ENCODE measurements at places on chromosomes 12 and 14.

DNA sequence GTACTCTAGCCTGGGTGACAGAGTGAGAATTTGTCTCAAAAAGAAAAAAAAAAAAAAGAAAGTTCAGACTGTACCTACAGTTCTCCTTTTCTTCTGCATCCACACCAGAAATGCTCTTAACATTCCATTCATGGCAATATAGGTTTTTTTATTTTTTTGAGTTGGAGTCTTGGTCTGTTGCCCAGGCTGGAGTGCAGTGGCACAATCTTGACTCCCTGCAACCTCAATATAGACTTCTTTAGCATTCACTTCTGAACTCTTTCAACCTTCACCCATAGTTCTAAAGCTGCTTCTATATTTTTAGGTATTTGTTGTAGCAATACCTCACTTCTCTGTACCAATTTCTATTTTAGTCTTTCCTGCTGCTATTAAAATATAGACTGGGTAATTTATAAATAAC lies 1095.7 kb downstream of the FLRT2 start:
- H3K27ac ChIP-seq, result no peak overlapping the region
- no peak for DNase-seq
- H3K4me1 ChIP-seq, result no peaks in the 10 kb centered on the region
- no peak overlapping the region for H3K4me3 ChIP-seq

DNA sequence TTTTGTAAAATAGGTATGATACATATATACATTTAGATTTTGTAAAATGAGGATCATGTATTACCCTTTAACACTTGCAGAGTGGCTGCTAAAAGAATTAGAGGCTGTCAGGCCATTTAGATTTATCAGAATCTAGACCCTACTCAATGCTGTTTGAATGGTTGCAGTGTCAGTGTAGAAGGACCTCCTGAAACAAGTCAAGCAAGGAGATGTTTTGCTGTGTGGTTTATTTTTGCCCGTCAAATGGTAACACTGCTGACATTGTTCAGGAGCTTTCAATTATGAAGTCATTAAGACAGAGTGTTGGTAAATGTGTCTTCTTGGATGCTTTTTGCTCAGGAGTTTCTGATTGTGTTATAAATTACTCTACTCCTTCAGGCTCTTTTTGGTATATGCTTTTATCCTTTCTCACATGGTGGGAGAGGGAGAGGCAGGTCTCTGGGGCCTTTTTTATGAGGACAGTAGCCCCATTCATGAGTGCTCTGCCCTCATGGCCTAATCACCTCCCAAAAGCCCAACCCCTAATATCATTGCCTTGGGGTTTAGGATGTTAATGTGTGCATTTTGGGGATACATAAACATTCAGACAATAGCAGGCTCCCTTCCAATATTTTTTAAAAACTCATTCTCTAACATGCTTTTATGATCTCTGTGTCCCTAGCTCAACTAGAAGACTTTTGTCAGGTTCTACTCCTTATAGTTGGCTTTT lies 16.5 kb downstream of the EID3 start:
- H3K4me1 ChIP-seq, result no peaks in the 10 kb centered on the region
- no peak for DNase-seq
- peaks cover 37% of the 10 kb centered on the region for H3K36me3 ChIP-seq

DNA sequence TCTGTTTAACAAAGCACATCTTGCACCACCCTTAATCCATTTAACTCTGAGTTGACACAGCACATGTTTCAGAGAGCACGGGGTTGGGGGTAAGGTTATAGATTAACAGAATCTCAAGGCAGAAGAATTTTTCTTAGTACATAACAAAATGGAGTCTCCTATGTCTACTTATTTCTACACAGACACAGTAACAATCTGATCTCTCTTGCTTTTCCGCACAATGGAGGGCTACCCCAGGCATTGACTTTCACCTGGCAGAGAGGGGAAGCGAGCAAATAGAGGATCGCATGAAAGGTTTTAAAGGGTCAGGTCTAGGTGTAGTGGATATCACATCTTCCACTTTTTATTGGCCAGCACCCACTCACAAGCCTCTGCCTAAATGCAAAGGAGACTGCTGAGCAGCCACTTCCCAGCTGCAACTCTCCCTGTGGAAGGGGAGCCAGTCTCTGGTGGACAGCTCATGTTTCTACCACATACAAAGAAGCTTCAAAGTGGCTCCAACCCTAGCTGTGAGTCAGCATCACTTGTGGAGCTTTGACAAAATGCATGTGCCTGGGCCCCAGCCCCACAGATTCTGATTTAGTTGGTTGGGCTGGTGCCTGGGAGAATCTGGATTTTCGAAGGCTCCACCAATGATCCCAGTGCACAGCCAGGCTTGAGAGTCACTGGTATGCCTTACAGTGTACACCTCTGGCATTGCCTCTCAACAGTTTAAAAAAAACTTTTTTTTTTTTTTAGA lies 7.2 kb upstream of the FNTB start:
- H3K4me1 ChIP-seq, result peaks cover 4% of the 10 kb centered on the region
- no peaks in the 10 kb centered on the region for H3K27me3 ChIP-seq
- H3K27ac ChIP-seq, result no peak overlapping the region
- DNase-seq, result no peak
- H3K4me3 ChIP-seq, result no peak overlapping the region
- H3K36me3 ChIP-seq, result no peaks in the 10 kb centered on the region

- H3K4me3 ChIP-seq, result no peak overlapping the region
- no peak for DNase-seq
- peaks cover 12% of the 10 kb centered on the region for H3K36me3 ChIP-seq
- H3K27ac ChIP-seq, result no peak overlapping the region
- H3K27me3 ChIP-seq, result no peaks in the 10 kb centered on the region
Measured at GRCh38 chr14:52328276-52328675, 14.2 kb downstream of the PTGER2 start.

DNA sequence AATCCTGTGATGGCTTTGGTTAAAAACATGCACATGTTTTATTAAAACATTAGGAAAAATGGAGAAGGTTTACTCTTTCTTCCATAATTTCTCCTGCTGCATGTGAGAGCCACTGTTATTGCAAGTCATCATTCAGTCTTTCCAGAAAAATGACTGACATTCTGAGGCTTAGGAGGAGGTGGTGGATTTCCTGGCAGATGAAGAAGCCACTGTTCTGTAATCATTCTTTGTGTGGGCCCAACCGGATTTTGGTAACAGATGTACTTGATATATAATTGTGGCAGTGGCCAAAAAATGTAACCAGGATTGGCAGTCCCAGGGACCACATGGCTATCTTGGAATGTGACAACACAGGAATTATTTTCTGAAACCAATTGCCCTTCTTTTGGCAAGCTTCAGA lies 120.2 kb downstream of the DAAM1 start:
- no peak overlapping the region for H3K4me3 ChIP-seq
- H3K36me3 ChIP-seq, result no peaks in the 10 kb centered on the region
- no peaks in the 10 kb centered on the region for H3K27me3 ChIP-seq
- no peaks in the 10 kb centered on the region for H3K4me1 ChIP-seq

DNA sequence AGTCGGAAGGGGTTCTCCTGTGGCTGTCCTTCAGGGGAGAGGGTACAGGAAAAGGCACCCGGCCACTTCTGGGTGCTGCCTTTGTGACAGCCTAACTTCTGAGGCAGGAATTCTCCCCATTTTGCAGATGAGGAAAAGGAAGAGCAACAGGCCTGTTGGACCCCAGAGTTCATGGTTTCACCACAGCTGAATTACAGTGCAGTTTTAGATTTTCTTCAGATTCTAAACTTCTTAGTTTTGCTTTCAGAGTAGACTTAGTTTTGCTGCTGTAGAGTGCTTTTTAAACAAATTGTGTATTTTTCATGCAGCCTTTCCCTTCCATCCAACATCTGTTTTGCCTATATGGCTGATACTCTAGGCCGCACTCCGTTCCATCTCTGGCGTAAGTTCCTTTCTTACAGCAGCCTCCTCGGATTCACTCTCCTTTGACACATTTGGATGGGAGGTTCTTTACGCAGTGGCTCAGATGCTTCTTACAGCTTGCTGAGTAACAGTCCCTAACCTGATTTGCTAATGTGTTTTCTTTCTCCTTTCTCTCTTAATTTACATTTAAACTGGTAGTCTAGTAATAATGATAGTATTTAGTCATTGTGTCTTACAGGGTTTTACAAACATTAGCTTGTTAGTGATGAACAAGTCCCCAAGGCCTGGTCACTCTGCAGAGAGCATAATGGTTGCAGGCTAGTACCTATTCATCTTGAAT lies 7.8 kb downstream of the TRAF3 start:
- peaks cover 10% of the 10 kb centered on the region for H3K4me1 ChIP-seq
- DNase-seq, result no peak
- no peak overlapping the region for H3K27ac ChIP-seq
- no peaks in the 10 kb centered on the region for H3K27me3 ChIP-seq

- no peaks in the 10 kb centered on the region for H3K36me3 ChIP-seq
- no peak for DNase-seq
- H3K27me3 ChIP-seq, result no peaks in the 10 kb centered on the region
- H3K27ac ChIP-seq, result no peak overlapping the region
- no peak overlapping the region for H3K4me3 ChIP-seq
Measured at GRCh38 chr12:112777387-112778310, 13.9 kb upstream of the RPH3A start.

- H3K4me3 ChIP-seq, result no peak overlapping the region
- H3K36me3 ChIP-seq, result no peaks in the 10 kb centered on the region
- no peak overlapping the region for H3K27ac ChIP-seq
- no peak for DNase-seq
Measured at GRCh38 chr12:128905003-128905544, 51.8 kb downstream of the GLT1D1 start.

DNA sequence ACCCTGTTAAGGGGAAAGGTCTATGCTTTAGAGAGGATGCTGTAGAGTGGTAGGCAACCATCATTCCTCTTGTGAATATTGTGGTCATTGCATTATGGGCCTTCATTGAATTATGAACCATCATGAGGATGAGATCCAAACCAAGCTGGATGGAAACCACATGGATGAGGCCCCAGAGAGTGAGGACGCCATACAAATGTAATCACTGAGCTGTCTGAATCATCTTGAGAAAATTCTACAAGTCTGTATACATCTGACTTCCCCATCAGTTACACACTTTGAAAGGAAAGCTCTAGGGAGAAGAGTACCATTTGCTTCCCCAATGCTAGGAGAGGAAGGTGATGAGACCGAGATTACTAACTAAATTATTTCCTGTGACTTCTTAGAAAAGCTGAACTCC lies 172.9 kb downstream of the CACNA1C start:
- H3K4me3 ChIP-seq, result no peak overlapping the region
- H3K4me1 ChIP-seq, result no peaks in the 10 kb centered on the region
- H3K36me3 ChIP-seq, result no peaks in the 10 kb centered on the region
- no peaks in the 10 kb centered on the region for H3K27me3 ChIP-seq

DNA sequence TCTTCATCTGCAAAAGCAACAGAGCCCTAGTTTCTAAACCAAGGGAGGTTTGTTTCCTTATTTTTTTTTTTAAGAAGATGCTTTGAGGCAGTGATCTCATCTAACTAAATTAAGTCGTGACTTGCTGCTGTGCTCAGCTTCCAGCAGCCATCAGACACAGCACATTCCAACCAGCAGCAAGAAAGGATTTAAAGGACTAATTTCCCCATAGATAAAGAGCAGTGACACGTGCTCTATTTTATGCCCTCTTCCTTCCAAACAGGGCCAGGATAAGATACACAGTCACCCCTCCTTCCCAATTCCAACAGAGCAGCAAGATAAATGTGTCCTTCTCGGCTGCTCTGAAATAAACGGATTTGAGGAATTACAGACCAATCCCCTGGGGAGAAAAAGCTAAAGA lies 81.7 kb downstream of the PRKAB1 start:
- no peaks in the 10 kb centered on the region for H3K27me3 ChIP-seq
- H3K36me3 ChIP-seq, result no peaks in the 10 kb centered on the region
- no peaks in the 10 kb centered on the region for H3K4me1 ChIP-seq
- no peak overlapping the region for H3K4me3 ChIP-seq
- no peak overlapping the region for H3K27ac ChIP-seq

GRCh38 chr12:95599880-95600279 lies 48.6 kb upstream of the USP44 start:
- no peak overlapping the region for H3K27ac ChIP-seq
- DNase-seq, result no peak
- no peaks in the 10 kb centered on the region for H3K27me3 ChIP-seq
- no peak overlapping the region for H3K4me3 ChIP-seq

- no peaks in the 10 kb centered on the region for H3K27me3 ChIP-seq
- peak overlapping the region; percentile 17 for H3K4me3 ChIP-seq
- H3K36me3 ChIP-seq, result no peaks in the 10 kb centered on the region
- peak overlapping the region; percentile 34 for H3K27ac ChIP-seq
- peak; percentile 28 for DNase-seq
- peaks cover 39% of the 10 kb centered on the region for H3K4me1 ChIP-seq
Measured at GRCh38 chr14:98198385-98198784, 1073.6 kb downstream of the BCL11B start.

- no peaks in the 10 kb centered on the region for H3K4me1 ChIP-seq
- no peak overlapping the region for H3K4me3 ChIP-seq
- H3K27me3 ChIP-seq, result no peaks in the 10 kb centered on the region
- H3K27ac ChIP-seq, result no peak overlapping the region
- DNase-seq, result no peak
- no peaks in the 10 kb centered on the region for H3K36me3 ChIP-seq
Measured at GRCh38 chr12:84919271-84919670, 6.7 kb upstream of the SLC6A15 start.

DNA sequence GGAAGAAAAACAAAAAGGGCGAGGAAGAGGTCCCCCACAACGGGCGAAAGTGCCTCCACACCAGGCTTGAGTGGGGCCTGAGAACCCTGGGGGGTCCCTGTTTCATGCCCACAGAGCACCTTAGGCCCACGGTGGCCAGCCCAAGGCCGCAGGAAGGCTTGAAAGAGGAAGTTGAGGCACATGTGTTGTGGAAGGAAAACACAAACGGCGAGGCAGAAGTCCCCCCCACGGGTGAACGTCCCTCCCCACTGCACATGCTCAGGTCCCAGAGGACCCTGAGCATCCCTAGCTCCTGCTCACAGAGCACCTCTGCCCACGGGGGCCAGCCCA lies 371.5 kb downstream of the ALG10 start:
- H3K27me3 ChIP-seq, result no peaks in the 10 kb centered on the region
- no peaks in the 10 kb centered on the region for H3K36me3 ChIP-seq
- DNase-seq, result no peak
- H3K27ac ChIP-seq, result no peak overlapping the region

DNA sequence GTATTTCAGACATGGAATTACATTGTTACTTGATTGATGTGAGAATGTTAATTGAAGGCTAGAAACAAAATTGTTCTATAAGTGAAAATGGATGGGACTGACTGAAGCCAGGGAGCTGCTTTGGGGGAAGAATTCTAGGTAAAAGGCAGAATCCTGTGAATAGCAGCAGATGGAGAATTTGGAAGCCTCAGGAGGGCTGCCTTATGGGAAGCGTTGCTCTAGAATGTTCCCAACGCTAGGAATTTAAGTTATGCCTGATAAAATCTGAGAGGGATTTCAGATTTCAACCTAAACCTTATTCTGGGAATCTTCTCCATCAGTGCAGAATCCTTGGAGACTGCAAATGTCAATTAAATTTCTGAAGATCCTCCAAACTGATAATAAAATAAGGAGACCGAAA lies 858.2 kb upstream of the FLRT2 start:
- H3K27ac ChIP-seq, result no peak overlapping the region
- DNase-seq, result no peak
- H3K4me1 ChIP-seq, result no peaks in the 10 kb centered on the region

Data from effector memory CD4-positive, alpha-beta T cell (primary cell).